ENCODE measurements at places on chromosomes 3 and 15. TPM values are rescaled to one million over a fixed set of nuclear protein-coding genes. Genes with fewer than 3 reads are reported as not detected.

Gene SLC22A13
- total RNA-seq: 0.29 TPM

Gene CIDEC
- total RNA-seq: not detected

Gene SLC12A8
- total RNA-seq: 26.6 TPM

Gene CMTM7
- 24.5 TPM for total RNA-seq

Gene B3GNT5
- total RNA-seq: 4.8 TPM

Gene WHAMM
- total RNA-seq: 3.6 TPM

- peak; percentile 79 for DNase-seq
Measured at GRCh38 chr15:40097968-40098476, 10.7 kb downstream of the BMF start.

- no peak for DNase-seq
Measured at GRCh38 chr3:192128922-192129321, 598.4 kb downstream of the FGF12 start.

DNA sequence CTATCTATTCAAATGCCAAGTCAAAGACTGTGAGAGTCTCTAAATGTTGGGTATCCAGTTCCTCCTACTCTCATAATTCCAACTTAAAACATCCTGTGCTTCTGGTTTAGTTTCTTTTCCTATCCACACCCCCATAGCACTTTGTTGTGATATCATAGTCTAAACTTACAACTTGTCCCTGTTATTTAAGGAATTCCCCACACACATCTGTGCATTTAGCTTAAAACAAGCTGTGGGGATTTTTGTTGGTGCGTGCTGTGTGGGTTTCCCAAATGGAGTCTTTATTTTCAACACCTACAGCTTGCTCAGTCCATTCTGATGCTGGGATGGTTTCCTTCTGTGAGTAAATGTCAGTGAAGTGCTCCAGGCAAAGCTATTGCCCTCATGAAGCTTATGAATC, 167.3 kb downstream of the GMNC start:
- DNase-seq: no peak

- no peak for DNase-seq
Measured at GRCh38 chr3:53724566-53724965, 121.7 kb downstream of the CHDH start.

DNA sequence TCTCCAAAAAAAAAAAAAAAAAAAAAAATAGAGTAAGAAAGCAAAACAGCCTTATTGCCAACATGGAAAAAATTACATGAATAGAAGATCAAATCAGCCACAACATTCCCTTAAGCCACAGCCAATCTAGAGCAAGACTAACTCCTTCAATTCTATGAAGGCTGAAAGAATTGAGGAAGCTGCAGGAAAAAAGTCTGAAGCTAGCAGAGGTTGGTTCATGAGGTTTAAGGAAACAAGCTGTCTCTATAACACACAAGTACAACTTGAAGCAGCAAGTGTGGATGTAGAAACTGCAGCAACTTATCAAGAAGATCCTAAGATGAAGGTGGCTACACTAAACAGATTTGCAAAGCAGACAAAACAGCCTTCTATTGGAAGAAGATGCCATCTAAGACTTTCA, 9.3 kb downstream of the PARL start:
- no peak for DNase-seq

GRCh38 chr3:45771166-45771775, 25.1 kb downstream of the SLC6A20 start:
- DNase-seq: no peak

- DNase-seq: peak; percentile 50
Measured at GRCh38 chr15:70258369-70259027, 160.8 kb upstream of the TLE3 start.

DNA sequence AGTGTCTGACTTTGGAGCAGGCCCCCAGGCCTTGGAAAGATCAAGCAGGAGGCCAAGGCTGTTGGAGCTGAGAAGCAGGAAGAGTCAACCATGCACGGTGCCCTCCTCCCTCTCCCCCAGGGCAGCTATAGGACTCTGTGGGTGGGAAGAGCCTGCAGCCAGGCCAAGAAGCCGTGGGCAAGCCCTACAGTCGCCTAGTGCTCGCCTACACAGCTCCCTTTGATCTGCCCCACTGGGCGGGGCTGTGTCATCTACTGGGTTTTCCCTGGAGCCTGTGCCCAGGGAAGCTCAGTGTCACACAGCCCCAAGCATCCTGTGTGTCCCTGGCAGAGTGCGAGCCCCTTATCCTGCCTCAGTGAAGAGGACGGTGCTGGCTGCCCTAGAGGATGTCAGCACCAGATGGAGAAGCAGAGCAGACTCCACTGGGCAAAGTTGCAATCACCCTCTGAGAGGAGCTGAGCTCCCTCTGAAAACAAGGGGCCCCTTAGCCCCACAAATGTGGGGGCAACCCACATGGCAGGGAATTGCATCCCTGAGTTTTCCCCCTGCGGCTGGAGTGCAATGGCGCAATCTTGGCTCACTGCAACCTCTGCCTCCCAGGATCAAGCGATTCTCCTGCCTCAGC, 72.2 kb downstream of the KLF13 start:
- peak; percentile 96 for DNase-seq

All from RPMI7951 (cell line).